ENCODE measurements at places on chromosomes 5 and 9.

DNA sequence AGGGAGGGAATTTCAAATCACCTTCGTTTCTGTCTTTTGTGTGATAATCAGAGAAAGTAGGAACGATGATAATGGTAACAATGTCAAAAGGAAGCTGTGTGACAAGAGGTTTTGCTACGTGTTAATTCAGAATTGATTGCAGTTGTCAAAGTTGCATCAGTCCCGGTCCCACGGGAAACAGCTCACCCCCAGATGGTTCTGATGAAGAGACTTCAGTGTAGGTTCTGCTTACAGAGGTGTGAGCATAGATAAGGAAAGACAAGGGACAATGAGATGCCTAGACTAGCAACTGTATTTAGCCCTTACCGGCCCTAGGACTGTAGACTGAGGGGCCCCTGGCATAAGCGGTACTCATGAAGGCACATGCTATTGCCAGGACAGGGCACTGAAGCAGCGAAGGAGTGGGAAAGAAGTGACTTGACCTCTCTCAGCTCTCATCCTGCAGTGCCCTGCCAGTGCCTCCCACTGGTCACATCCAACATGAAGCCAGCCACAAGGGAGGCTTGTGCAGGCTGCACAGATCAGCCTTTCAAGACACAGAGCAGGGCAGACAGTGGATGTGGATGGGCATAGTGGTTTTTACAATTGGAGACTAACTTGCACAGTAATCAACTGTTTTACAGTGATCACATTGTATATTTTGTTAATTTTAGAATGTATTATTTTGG is 21.1 kb downstream of the PDE8B start:
- DNase-seq: no peak

GRCh38 chr5:74122175-74122574 is 496.2 kb downstream of the ARHGEF28 start:
- DNase-seq: no peak

DNA sequence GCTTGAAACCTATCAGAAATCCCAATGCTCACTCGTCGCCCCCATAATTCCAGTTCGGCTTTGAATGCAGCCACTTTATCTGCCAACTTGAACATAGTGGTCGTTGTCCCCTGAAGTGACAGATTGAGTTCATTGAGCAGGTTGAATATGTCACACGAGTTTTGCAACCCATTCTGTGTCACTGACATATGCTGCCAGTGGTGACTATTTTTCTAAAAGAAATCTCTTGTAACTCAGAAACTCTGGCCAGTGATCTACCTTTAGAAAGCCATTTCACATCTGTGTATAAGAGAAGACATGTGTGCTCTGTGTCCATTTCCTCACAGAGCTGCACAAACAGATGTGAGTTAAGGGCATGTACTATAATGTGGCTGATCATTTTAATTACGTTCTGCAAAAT is 47.0 kb upstream of the LARP1 start:
- no peak for DNase-seq

DNA sequence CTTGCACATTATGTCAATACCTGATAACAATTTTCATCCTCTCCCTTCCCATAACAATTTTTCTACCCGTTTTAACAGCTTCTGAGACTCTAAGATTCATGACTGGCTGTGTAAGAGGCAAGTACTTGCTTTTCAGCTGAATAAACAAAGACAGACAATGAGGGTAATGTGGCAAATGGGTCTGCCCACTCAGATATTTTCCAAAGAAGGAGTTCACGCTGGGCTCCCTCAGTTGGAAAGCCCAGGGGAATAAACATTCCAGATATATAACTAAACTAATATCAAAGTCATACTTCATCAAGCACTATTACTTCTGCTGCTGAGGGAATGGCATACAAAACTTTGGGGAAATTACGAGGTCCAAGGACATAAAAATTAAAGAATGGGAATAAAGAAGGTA is 24.4 kb downstream of the MEGF9 start:
- no peak for DNase-seq

- DNase-seq: no peak
These were observed 12.6 kb upstream of the EGR1 start for GRCh38 chr5:138452720-138453119.
